ENCODE measurements at places on chromosomes 12 and 14. TPM values are rescaled to one million over a fixed set of nuclear protein-coding genes. Genes with fewer than 3 reads are reported as not detected.

DNA sequence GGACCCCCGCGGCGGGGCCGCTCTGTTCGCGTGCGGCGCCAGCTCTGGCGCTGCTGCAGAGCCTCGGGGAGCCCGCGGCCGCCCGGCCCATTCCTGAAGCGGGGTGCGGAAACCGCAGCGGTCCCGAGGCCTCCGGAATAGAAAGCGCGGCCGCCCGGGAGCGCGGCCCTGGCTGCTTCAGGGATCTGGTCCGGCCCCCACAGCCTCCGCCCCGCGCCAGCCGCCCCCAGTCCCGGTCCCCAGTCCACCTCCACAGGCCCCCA is 204 bp downstream of the HSP90AA1 start:
- DNase-seq: no peak

DNA sequence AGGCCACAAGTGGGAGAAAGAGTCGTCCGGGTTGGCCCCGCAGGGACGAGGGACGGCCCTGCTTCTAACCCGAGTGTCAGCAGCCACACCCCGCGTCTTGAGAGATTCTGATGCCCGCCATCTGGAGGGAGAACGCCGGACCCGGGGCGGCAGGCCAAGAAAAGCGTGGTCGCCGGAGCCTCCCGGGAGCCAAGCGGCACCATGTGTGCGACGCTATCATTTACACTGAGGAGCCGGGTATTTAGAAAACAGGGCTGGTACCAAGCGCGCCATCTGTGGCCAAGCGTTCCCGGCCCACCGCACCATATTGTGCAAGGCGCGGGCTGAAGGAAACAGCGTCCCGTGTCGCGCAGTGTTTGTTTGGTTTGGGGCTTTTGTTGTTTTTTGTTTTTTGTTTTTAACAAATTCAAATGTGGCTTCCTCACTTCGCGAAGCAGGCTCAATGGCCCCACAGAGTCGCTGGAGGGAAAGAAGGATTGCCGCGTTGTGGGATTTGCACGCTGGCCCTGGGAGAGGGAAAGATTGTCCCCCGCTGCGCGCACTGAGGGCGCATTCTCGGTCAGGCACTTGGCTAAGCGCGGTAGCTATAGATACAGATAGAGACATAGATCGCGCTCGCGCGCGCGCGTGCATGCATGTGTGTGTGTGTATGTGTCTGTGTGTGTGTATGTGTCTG is 153.8 kb downstream of the BCL11B start:
- DNase-seq: no peak

- no peak for DNase-seq
Observed at GRCh38 chr12:15603474-15604085, 185.6 kb downstream of the EPS8 start.

DNA sequence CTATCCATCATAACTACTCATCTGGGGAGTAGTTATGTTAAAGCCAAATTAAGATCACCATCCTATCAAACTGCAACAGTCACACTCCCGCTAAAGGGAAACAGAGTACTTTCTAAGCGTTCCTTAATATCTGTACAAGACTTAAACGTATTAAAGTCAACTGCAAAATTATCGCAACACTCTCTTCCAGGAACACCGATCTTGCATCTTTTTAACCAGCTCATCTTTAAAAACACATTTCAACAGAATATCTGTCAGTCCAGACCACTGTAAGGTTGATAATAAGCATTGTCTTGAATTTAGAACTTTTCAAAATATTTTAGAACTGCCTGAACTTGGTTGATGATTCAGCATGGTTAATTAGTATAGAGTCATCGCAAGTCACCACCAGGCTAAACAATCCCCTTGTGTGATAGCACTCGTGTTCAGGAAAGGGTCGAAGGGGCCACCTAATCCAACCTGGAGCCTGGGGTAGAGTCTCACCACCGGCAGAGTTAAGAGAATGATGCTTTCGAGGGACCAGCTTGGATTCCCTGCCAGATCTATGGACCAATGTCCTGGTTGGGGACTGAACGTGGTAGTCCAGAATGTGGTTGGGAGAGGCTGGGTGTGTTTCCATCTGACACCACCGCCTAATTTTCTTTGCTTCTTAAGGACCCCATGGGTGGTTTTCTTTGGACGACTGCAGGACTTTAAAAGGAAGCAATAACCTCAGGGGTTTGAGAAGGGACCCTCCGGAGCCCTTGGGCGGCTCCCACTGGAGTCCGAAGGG is 890 bp downstream of the SPTLC2 start:
- no peak for DNase-seq

The A2M gene
- not detected for total RNA-seq

- DNase-seq: no peak
Observed at GRCh38 chr14:96629558-96630222, 127.5 kb downstream of the PAPOLA start.

- DNase-seq: no peak
Observed at GRCh38 chr12:53179687-53180219, 769 bp upstream of the ZNF740 start.

DNA sequence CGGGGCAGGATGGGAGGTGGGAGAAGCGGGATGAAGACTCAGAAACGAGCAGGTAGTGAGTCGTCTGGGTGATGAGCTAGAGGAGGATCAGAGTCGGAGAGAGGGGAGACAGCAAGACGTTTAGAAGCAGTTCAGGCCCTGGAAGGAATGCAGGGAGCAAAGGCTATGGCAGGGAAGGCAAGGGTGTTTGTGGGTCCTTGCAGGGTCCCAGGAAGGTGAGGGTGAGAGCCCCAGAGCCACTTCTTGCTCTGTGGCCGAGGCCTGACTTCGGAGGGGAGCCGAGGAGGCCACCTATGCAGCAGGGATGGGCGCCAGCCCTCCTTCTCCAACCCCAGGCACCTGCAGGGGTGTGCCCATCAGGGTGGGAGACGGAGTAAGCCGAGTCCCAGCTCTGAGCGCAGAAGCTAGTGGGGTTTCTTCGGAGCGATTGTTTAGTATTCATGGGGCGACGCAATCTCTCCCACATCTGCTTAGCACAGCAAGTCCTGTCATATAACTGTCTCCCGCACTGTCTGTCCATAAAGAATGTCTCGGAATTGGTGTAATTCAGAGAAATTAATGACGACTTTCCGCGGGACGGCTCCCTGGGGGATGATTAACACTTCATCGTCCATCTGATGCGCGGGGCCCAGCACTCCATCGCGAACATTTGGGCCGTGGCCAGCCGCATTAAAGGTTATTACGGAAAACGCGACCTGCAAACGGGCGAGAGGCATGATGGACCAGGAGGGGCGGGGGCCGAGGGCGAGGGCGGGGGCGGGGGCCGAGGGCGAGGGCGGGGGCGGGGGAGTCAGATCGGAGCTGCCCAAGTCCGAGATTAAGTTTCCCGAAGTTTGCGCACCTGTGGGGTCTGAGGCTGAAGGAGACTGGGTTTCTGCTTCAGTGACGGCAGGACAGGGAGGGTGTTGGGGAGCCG is 12.2 kb upstream of the CALCOCO1 start:
- no peak for DNase-seq

GRCh38 chr12:89742337-89743022 is 33.8 kb upstream of the ATP2B1 start:
- DNase-seq: no peak

DNA sequence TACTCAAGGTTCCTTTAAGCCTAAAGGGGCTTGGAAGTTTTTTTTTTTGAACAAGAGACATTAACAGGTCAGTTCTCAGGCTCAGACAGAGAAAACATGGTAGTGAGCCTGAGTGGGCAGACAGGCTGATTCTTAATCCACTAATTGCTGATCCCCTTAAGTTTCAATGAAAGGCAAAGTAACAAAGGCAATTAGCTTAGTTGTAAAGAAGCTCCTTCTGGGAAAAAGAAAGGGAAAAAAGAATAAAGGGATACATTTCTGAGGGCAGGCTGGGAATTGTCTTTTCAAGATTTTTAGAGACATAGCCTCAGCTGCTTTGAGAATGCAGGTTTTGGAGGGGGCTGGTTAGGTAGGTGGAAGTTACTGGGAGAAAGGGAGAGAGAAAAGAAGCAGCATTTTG is 133.8 kb downstream of the CFAP54 start:
- DNase-seq: no peak

DNA sequence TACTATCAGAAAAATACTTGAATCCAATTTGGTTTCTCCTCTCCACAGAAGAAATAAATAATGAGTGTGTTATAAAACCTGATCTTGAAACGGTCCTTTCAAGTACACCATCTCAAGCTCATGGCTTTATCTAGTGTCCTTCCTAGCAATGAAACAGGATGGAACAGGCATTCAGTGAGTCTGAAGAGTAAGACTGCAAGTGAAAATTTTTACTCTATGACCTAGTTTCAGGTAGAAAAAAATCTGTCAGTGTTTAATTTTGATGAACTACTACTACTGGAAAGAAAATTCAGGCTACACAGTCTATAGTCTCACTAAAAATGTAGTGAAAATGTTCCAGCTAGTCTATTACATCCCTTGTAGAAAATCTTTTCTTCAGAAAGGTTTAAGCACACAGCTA is 7.7 kb downstream of the CBX5 start:
- no peak for DNase-seq

DNA sequence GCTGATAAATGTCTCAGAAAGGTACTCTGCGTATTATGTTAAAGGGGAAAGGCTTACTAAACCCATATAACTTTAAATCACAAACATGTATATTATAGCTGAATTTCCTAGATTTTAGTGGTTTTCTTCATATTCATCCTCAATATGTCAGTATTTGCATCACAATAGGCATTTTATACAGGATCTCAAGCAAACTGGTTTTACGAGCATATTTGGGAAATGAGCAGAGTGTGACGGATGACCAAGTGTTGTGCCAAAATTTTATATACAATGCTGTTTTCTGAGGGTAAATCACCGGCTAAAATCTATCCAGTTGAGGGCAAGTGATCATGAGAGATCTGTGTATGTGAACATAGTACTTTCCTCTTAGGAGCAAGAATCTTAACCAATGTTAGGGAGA is 8.4 kb downstream of the CPM start:
- DNase-seq: no peak

The OTX2 gene
- total RNA-seq: not detected

- DNase-seq: peak; percentile 6
Observed at GRCh38 chr12:128644664-128645296, 179.0 kb downstream of the SLC15A4 start.

DNA sequence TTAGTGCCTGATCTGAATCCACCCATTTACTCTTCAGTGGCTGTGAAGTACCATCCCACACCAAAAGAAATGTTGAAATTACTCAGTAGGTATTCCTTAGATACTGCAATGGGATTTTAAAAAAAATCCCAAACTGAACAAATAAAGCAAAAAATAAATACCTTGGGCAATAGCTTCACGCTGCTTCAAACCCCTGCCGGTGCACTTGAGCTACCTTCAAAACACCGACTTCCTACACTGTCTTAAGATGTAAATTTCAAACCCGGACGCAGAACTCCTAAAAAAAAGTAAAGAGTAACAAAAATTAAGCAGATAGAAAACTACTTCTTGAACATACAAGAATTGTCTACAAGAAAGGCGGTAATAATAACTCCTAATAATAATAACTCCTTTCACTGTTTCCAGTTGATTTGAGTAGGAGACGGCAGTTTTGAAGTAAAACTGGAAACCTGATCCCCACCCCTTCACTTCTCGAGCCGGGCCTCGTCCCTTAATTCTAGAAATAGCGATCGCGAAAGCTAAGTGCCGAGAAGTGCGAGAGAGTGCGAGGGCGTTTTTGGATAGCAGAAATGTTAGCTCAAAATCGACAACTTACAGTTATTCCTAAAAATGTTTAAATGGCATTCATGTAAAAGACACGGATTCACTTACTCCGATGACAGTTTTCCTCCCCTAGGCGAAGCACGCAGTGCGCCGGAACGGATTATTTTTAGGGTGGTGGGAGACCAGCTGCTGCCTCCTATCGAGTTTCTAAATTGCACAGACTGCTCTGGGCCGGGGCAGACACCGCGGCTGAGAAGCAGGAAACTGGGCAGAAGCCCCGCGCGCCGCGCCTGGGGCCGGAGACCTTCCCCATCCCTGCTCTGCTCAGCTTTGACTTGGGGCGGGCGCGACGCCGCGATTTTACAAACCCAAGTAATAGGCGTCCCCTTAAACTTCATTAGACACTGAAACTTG is at the start of gene ABCC9:
TSS of gene ABCC9 (minus strand) at position 878 of the 957 bp plus-strand sequence. CDS start 4,752 bp downstream, outside the sequence.
- no peak for DNase-seq
